ENCODE measurements at places on chromosomes 2 and 18.

GRCh38 chr2:96175951-96176350 lies 30.7 kb upstream of the DUSP2 start:
- no peak for DNase-seq

GRCh38 chr2:133341575-133341974 lies 226.7 kb downstream of the NCKAP5 start:
- DNase-seq = no peak

GRCh38 chr2:157260533-157261198 lies 3.2 kb downstream of the GALNT5 start:
- DNase-seq = no peak

DNA sequence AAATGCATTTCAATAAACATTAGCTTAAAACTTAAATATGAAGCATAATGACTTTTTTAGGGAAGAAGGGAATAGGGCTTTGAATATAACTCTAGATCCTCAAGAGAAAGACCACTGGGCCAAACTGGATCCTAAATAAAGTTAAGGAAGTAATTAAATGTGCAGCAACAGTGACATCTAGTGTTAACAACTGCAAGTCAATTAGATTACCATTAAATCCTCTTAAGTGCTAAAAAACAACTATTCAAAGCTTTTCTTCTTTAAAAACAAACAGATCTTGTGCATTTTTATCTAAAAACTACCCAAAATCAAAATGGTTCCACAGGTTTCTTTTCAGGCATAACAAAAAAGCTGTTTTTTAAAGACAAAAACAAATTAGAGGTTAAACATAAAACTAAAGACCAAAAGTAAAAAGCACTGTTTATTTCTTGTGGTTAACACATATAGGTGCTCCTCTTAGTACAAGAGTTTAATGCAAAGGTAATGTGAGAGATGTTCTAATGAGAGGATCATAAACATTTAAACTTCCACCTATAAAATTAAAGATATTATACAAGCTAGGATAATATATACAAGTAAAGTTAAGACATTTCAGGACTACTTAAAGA lies 111.4 kb downstream of the THADA start:
- no peak for DNase-seq

- DNase-seq = no peak
Observed at GRCh38 chr2:191222952-191223351, 22.3 kb upstream of the MYO1B start.

DNA sequence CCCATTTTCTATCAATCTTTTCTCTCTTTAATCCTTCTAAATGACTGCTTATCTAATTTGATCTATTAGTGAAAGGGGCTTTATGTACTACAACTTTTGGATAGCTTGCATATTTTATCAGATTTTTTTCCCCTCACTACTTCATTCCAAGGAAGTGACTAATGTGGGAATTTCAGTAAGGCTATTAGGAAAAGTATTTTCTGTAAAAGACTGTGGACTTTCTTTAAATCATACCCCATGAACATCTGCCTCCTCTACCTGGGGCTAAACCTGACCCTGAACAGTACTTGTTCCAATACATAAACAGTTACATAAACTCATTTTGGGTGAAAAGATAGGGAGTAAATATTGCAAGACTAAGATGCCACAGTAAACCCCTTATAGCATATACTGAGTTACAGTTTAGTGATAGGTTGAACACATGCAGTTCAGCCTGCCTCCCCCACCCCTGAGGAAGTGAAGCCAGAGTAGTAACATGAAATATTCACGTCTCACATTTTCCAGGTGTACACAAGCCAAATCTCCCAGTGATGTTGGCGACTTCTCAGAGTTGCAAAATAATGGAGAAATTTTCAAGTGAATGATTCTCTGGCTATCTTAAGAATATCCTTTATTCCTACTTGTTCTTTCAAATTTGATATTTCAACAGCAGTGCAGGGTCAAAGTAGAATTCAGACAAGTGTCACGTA lies 590.9 kb upstream of the ZEB2 start:
- no peak for DNase-seq

DNA sequence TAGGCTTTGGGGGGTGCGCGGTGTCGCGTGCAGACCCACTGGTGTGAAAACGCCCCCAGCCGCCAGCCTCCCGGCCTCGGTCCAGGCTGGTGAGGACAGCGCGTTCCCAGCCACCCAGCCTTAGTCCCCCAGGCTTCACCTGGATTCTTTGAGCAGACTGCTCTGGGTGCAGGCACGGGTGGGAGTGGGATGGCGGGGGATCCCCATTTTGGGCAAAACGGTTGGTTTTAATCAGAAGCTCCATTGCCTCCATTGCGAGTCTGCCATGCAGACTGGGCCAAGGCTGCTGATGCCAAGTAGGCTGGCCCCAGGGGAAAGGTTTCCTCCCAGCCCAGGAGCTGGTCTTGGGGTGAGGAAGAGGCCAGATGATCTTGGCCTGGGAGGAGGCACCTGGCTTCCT lies 445 bp downstream of the MLPH start:
- no peak for DNase-seq
